ENCODE measurements at places on chromosomes 12 and 14.

DNA sequence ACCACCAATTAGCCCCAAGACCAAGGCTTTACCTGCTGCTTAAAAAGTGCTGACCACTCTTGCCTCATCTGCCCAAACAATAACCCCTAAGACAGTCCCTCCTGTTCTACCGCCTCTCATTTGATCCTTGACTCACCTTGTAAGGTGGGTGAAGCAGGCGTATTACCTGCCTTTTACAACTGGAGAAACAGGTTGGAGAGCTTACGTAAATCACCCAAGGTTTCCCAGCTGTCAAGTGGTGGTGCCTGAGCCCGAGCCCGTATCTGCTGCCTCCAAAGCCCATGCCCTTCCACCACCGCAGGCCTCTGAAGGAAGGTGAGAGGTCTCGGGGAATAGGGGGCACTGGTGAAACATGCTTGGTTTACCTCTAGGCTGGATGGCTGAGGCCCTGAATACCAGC lies 36.6 kb downstream of the MAX start:
- DNase-seq, result no peak

- DNase-seq, result no peak
Observed at GRCh38 chr12:42396473-42397259, 70.7 kb downstream of the PPHLN1 start.

DNA sequence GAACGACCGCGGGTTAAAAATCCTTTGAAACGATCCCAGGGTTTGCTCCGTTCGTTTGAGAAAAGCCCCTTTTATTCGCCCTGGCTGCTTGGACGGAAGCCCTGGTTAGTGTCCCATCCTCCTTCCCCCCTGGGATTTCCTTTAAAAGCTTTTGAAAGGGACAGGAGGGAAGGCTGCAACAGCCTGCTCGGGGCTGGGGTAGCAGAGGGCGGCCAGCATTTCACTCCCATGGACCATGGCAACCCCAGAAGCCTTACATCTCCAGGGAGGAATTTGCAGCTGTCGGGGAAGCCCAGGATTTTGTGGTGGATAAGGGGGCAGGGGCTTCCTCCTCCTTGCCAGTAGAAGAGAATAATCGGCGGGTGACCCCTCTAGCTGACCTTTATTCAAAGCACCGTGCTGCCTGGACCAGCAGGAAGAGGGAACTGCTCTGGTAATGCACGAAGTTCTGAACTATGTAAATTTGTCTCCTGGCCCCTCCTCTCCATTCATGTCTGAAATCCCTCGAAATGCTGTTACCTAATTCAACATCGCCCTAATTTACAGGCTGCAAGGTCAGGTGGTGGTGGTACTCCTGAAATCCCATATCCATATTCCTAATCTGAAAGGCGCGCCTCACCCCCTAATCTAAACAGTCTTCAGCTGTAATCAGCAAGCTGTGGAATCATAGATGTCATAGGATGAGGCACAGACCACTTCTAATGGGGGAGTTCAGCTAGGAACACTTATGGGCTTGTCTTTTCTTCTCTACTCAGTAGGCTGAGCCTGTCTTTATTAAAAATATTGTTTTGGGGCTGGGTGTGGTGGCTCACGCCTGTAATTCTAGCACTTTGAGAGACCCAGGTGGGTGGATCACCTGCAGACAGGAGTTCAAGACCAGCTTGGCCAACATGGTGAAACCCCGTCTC lies 1.0 kb upstream of the CLIP1 start:
- no peak for DNase-seq

DNA sequence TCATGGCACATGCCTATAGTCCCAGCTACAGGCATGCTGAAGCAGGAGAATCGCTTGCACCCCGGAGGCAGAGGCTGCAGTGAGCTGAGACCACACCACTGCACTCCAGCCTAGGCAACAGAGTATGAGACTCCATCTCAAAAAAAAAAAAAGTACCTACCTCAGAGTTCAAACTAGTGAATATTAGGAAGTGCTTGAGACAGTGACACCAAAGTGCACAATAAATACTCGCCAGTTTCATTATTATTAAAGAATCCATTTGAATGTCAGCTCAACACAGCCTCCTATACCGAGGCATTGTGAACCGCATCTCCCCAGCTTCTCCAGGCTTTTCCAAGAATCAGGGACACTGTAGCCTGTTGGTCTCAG lies 5.0 kb downstream of the GAPDH start:
- DNase-seq, result no peak

GRCh38 chr12:54220567-54220966 lies 31.8 kb upstream of the SMUG1 start:
- no peak for DNase-seq

DNA sequence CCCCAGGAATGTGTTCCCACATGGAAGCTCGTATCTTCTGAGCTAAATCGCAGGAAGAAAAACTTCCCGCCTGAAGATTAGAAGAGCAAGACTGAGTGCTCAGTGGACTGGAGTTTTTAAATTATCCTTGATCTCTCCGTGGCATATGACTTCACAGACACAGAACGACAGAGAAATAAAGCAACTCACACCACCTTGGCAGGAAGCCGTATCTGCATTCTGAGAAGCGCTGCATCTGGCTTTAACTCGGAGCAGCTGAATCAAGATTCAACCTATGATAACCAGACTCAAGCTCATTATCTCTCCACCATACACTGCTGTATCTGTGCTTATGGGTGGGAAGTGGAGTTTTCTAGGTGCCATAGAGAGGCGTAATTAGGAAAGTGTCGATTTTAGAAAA lies 1482.7 kb downstream of the AACS start:
- DNase-seq, result no peak

Data from D721Med (cell line).